ENCODE measurements at places on chromosomes 3 and 15.

- peak; percentile 47 for DNase-seq
These were observed 50.0 kb downstream of the RLBP1 start for GRCh38 chr15:89171136-89172072.

GRCh38 chr15:28114721-28115622 is 15.9 kb upstream of the OCA2 start:
- DNase-seq, result no peak

DNA sequence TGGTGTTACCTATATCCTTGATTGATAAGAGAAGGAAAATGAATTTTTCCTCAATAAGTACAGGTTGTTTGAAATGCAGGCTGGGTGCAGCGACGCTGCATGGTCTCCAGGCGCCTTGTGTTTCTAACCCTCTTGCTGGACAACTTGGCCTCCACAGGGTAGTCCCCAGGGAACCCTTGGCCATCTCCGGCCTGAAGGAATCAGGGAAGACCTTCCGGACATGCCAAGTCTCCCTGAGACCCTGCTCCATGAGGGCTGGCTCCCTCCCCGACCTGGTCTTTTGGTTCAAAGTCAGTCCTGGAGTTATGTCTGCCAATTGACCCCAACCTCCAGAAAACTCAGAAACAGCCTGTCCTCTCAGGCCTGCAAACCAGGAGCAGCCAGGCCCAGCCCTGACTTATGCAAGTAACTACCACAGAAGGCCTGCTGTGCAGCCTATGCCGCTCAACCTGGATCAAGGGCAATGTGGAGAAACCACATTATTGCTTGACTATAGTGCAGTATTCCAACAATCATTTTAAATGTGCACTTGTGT is 98.3 kb downstream of the LIPC start:
- no peak for DNase-seq

GRCh38 chr3:188797045-188797444 is 374.7 kb upstream of the TPRG1 start:
- DNase-seq, result no peak

GRCh38 chr3:72258361-72259141 is 473.6 kb upstream of the PROK2 start:
- DNase-seq, result no peak

GRCh38 chr3:86814321-86814720 is 176.6 kb downstream of the VGLL3 start:
- no peak for DNase-seq

DNA sequence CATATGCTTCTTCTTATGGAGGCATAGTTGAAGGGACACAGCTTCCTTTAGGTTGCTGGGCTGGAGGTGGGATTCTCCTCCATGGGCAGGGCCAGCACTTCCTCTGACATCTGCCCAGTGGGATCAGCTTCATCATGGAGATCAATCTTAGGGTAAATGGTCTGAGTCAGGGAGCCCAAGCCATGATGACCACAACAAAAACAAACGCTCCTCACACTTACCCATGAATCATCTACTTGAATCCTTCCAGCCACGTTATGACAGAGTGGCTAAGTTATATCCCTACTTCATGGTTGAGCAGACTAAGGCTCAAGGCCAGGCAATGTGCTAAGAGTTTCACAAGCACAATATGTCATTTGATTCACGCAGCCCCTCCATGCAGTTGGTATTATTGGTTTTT is 87.2 kb upstream of the NMNAT3 start:
- peak; percentile 99 for DNase-seq

GRCh38 chr3:196967412-196968232 is 1.0 kb downstream of the PIGZ start:
- no peak for DNase-seq

DNA sequence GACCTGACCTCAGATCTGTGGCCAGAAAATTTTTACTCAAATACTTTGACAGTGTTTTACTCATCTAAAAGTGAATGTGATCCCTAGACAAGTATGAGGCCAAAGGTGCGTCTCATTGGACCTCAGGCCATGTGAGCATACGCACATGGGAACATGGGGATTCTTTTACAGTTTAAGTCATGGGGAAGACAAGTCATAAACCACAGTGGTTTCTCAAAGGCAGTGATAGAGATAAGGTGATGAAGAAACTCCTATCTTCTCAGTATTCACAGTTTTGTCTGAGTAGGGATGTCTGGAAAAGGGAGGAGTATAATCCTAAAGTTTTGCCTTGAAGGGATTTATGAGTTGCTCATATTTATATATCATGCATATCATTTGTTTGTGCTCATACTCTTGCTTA is 173.8 kb downstream of the FNDC3B start:
- DNase-seq, result peak; percentile 84

- no peak for DNase-seq
These were observed 68.0 kb downstream of the MRPL46 start for GRCh38 chr15:88399021-88399685.

DNA sequence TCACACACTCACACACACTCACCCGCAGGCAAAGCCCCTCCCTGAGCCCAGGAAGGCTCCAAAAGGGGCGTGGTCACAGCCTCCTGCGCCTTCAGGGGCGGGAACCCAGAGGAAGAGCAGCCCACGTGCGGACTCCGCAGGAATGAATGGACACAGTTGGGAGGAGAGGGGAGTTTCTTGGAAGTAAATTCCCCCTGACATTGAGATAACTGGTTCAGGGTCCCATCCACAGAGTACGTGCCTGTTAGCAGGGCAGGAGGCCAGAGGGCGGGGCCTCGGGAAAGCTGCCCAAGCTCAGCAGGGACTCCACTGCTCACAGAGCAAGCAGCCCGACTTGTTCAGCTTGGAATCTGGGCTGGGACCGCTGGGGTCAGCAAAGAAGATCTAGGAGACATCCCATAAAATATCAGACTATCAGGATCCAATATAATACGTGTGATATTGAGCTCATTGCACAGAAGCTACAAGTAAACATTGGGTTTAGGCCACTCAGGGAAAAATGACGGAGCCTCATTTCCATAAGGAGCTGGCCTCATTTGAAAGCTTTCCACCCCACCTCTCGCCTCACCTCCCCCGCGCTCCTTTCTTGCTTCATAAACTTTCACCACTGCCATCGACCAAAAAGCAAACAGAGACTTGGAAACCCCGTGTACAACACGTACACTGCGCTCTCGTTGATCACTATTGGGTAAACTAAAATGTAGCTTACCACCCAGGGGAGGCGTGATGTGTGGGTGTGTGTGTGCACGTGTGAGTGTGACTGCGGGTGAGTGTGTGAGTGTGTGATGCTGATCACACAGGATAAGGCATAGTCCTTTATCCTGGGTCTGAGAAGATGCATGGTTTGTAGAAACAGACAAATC is 36.0 kb downstream of the TM2D3 start:
- DNase-seq, result peak; percentile 62

GRCh38 chr3:129413687-129414506 is 14.5 kb downstream of the EFCAB12 start:
- peak; percentile 96 for DNase-seq

DNA sequence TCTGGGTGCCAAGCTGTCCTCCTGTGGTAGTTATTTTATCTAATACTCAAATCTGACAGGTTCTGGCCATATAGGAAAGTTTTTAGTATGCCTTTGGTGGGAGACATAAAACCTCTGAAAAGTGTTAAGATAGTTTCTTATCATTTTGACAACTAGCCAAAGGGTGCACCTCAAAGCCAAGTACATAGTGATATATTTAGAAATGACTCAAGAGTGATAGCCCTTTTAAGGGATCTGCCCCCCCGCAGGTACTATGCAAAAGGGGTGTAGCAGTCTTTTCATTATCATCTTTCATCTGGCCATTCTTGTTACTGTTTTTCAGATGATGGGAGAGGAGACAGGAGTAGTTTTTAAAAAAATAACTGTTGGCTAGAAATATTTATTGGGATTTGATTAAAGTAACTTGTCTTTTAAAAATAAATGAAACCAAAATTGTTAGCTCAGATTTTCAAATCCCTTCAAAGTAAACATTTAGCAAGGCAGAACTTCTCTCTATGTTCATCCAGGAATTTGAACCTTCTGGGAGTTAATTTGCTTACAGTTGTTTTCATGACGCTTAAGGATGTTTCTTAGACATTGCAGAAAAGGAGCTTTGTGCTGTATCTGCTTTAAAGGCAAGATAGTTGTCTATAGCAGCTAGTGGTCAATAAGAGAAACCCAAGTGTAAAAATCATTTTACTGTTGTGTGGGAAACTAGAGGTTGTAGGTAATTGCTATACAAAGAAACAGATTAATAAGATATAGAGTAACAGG is 5.1 kb downstream of the PHLDB2 start:
- peak; percentile 70 for DNase-seq

DNA sequence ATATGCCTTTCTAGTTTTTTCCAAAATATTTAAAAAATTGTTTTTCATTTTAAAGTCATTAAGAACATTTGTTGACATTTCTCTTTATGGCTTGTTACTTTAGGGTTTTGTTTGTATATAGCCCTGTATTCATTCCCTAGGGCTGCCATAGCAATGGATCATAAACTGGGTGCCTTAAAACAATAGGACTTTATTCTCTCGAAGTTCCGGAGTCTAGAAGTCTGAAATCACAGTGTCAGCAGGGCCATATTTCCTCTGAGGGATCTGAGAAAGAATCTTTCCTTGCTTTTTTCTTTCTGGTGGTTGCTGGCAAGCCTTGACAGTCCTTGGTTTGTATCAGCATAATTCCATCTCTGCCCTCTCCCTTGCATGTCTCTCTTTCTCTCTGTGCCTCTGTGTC is 63.4 kb upstream of the CADPS start:
- DNase-seq, result no peak

- DNase-seq, result no peak
These were observed 5.7 kb upstream of the EXOG start for GRCh38 chr3:38490281-38491030.

- peak; percentile 47 for DNase-seq
These were observed 218.5 kb upstream of the PRICKLE2 start for GRCh38 chr3:64443546-64444381.

DNA sequence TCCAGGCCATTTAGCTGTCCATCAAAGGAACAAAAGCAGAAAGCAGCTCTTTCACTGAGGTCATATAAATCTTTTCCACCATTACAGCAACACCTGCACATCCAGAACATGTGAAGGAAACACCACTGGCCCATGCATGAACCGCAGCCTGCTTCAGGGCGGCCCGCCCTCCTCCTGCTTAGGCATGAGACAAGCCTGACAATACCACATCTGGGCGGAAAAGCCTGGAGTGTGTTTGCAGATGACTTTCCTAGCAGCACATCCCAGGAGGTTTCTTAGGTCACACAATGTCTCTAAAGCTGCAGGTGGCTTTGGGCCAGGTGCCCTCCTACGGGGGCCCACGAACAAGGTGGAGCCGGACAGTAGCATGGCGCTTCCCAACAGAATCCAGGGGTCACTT is 19.6 kb downstream of the CYFIP1 start:
- no peak for DNase-seq

DNA sequence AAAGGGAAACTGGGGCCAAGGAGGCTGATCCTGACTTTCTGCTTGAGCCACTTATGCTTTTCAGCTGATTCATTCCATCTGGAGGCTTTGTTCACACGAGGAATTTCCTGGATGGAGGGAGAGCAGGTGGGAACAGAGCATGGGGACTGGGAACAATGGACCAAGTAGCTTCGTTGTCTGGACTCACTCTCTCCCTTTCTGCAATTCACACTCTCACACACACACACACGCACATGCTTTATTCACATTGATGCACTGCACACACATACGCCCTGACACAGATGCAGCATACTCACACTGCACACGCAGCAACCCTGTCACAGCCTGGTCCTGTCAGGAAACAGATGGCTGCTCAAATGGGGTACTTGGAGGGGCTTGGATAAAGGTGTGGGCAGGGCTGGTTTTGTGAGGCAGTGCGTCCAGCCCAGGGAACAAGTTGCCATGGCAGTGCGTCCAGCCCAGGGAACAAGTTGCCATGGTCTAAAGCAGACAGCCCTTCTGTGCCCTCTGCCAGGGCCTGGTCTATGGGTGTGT is 19.8 kb upstream of the CHCHD6 start:
- DNase-seq, result no peak

DNA sequence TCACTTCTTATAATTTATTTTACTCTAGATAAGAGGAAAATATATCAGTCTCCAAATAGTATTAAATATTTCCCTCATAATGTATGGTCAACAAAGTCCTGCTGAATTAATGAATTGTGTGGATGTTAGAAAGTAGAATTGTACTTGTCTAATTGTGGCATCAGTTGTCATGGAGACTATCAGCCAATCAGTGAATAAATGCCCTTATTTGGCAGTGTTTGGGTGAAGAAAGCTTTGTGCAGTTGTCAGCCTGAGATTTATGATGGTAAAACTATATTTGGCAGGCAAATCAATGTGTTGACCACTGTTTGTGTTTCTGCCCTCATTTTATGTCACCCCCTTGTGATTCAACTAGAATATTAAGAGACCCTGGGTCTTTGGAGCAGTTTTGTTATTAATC is 293.6 kb upstream of the MDFIC2 start:
- DNase-seq, result peak; percentile 3

DNA sequence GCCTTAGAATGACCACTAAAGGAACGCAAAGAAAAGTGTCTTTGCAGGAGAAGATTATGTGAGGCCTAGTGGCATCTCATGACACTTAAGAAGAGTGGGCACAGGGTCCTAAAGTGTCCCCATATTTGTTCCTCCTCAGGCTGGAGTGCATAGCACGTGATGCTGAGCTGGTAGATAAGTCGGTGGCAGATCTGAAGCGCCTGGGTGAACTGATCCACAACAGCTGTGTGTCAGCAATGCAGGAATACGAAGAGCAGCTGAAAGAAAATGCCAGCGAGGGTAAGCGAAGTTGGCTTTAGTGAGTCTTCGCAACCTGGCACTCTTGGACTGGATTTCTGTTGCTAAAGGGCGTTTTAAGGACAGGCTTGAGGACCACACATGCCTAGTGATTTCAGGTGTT is 92.6 kb downstream of the CHD2 start:
- no peak for DNase-seq

DNA sequence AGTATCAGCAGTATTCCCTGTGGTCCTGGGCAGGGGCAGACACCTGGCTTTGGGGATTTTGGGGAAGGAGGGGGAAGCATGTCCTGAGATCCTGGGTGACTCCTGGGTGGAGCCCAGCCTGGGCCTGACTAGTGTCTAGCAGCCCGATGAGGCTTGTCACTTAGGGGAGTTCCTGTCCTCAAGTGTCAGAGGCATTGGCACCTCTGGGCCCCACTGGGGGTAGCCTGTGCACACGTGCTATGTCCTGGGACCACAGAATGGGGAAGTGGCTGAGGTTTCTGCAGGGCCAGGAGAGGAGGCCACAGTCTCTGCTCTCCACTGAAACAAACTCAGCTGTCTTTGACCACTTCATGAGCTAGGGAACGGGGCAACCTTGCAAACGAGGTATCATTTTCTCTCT is 31.5 kb upstream of the ADCY5 start:
- no peak for DNase-seq

DNA sequence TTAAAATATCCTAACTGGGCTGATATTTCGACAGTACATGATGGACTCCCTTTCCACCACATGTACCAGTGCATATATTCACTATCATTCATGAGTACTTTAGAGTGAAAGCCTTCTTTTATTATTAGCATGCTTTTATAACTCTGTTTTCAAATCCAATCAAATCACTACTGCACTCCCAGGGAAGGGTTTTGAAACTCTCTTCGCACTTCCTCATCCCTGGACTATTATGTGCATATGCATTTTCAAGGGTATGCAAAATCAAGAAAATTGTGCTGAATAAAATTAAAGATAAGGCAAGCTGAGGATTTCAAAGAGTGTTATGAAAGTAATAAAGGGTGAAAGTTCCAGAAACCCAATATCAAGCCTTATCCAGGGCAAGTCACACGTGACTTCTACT is 411.4 kb upstream of the PDZRN3 start:
- DNase-seq, result no peak

All from M059J (cell line).